ENCODE measurements at places on chromosomes 5 and 9.

- no peak for DNase-seq
These were observed 71.3 kb upstream of the ARAP3 start for GRCh38 chr5:141753143-141753970.

DNA sequence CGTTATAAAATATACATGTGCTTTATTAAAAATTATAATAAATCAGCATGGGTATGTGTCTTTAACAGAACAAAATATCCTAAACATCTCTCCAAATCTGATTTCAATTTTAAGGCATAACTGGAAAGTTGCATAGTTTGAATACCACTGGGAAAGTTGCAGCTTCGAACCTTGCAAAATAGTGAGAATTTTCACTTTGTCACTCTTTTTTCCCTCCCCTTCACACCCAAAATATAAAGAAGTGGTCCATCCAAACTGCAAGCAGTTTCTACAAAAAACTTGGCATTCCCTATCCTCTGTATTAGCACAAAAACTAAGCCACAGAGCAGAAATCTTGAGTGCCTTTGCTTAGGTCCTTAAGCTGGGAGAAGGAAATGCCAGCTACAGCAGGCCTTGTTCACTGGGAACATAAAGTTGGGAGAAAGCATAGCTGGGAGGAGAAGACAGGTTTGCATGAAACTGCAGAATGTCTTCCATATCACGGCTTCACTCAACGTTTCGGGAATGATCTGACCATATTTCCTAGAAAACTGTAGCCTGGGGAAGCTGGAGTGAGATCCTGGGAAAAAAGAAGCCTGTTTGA is 400.3 kb downstream of the EBF1 start:
- no peak for DNase-seq

DNA sequence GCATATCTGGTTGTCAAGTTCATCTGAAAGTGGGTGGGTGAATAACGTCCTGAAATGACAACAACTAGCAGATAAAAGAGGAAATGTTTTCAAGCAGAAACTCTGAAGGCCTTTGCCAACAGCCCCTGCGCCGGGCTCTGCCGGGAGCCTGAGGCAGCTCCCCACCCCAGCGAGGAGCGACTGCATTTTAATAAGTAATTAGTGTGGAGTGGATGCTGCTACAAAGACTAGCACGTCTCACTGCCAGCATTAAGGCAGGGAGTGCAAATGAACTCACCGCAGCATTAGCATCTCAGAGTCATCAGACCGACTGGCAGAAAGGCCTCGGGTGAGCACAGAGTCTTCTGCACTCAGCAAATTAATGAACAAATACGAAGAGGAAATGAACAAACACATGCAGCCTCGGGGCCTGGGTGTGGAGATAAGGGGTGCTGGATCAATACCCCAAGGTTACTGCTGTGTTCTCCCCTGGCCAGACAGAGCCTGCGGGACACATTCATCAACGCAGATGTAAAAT is 63.8 kb downstream of the VAV2 start:
- DNase-seq, result no peak

- DNase-seq, result no peak
These were observed 53.7 kb downstream of the TGFBR1 start for GRCh38 chr9:99158629-99159028.
